Stimulated activated CD4-positive, alpha-beta T cell treated with anti-CD3 and anti-CD28 coated beads, Interleukin-1b, Interleukin-23, amount 100 ng/mL, for 48 hours (primary cell): ENCODE measurements at places on chromosomes 12 and 14.

DNA sequence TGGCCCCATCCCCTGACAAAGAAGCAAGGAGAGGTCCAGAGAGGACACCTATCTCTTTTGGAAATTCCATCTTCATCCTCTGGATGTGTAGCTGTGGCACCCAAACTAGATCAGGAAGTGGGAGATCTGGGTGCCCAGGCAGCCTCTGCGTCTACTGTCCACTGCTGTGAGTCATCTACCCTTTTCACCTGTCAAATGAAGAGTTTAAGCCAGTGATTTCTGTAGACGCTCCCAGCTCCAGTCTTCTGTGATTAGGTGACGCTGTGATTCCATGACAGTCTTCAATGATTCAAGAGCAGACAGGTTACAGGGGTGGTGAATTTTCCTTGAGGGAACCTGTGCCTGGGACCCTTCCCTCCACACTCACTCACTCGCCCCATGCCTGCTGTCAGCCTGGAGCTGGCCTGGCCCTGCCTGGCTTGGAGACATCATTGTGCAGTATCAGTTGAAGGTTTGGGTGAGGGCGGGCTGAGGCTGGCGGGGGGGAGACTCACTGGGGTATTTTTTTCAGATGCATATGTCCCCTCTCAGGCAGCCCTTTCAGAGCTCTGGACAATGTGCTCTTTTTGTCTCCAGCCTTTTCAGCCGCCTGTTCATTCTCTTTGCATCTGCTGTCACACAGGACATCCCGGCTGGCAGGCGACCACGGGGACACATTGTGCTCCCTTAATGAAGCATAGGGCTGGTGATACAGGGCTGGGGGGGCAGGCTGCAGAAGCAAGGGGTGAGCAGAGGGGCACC is 56.8 kb upstream of the PARP11 start:
- no peak for DNase-seq

DNA sequence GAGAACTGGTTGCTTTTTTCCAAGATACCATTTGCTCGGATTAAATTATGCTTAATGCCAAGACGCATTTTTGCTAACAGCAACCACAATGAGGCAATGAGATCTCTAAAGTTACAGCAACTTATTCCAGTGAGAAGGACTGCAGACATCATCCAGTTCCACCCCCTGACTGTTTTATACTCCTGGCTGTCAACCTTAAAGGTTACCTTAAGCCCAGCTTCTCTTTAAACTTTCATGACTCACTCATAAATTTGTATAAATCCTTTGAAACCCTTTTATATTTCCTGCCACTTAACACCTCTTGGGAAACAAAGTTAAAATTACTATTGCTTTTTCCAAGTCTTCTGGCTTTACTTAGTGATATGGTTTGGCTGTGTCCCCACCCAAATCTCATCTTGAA is 80.2 kb downstream of the TMTC1 start:
- no peak for DNase-seq

GRCh38 chr12:46148327-46149078 is 120.3 kb downstream of the SLC38A1 start:
- no peak for DNase-seq

GRCh38 chr14:52240623-52241022 is 26.9 kb upstream of the PTGDR start:
- no peak for DNase-seq

- DNase-seq: no peak
Observed at GRCh38 chr14:72975770-72976169, 49.5 kb downstream of the DCAF4 start.

- DNase-seq: no peak
Observed at GRCh38 chr12:32836710-32837109, 59.9 kb downstream of the PKP2 start.
